ENCODE measurements at places on chromosomes 3 and 15. TPM values are rescaled to one million over a fixed set of nuclear protein-coding genes. Genes with fewer than 3 reads are reported as not detected.

NPHP3 gene
- 21.0 TPM for total RNA-seq

PIK3CB gene
- total RNA-seq: 54.2 TPM

KNL1 gene
- total RNA-seq: 4.9 TPM

SUCLG2 gene
- total RNA-seq: 34.4 TPM

C3orf20 gene
- total RNA-seq: not detected

MORC1 gene
- total RNA-seq: not detected

GOLGA6L10 gene
- total RNA-seq: 2.9 TPM

KLHL40 gene
- not detected for total RNA-seq

CSPG5 gene
- not detected for total RNA-seq

- no peak for DNase-seq
- H3K36me3 ChIP-seq: peaks cover 55% of the 10 kb centered on the region
- H3K4me3 ChIP-seq: no peak overlapping the region
- H3K27ac ChIP-seq: peak overlapping the region; percentile 14
- H3K27me3 ChIP-seq: no peaks in the 10 kb centered on the region
These were observed 33.7 kb downstream of the ANXA2 start for GRCh38 chr15:60363903-60364611.

- no peak for DNase-seq
- no peaks in the 10 kb centered on the region for H3K36me3 ChIP-seq
- peaks cover 15% of the 10 kb centered on the region for H3K27me3 ChIP-seq
- H3K4me1 ChIP-seq: peaks cover 36% of the 10 kb centered on the region
These were observed 999 bp downstream of the INSYN1 start for GRCh38 chr15:73751899-73752805.

DNA sequence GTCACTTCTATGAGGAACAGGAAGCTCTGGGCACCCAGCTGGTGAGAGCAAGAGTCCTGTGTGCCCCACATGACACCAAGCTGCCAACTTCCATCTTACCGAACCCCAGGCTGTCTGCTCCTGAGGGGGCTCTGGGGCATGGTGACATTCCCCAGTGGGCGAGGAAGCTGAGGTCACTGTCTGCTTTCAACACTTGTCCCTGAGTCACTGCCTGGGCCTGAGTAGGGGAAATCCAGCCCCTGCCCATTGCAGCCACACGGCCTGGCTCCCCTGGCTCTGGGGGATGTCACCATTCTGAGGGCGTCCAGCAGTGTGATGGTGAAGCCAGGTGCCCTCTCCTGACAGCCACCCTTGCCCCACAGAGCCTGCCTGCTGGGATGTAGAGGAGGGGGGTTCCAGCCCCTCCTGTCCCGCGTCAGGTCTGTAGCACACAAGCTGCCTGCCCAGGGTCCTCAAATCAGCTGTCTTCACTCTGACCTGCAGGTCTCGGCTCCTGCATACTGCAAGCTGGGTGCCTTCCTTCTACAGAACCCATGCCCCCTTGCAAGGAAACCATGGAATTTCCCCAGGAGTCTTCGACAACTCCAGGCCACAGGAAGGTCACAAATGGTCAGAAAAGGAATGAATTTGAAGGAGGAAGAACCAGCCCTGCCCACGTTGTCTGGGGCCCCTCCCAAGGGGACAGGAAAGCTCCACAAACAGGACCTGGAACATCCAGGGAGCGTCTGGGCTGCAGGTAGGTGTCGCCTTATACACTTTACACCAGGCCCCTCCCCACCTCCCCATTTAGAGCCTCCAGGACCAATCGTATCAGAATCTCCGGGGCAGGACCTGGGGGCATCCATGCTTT is 69.9 kb upstream of the GATM start:
- no peaks in the 10 kb centered on the region for H3K36me3 ChIP-seq
- H3K4me3 ChIP-seq: no peak overlapping the region

GRCh38 chr3:124634210-124635168 is 95.8 kb upstream of the UMPS start:
- H3K4me1 ChIP-seq: no peaks in the 10 kb centered on the region
- no peaks in the 10 kb centered on the region for H3K27me3 ChIP-seq
- H3K36me3 ChIP-seq: no peaks in the 10 kb centered on the region
- DNase-seq: no peak
- H3K4me3 ChIP-seq: no peak overlapping the region

DNA sequence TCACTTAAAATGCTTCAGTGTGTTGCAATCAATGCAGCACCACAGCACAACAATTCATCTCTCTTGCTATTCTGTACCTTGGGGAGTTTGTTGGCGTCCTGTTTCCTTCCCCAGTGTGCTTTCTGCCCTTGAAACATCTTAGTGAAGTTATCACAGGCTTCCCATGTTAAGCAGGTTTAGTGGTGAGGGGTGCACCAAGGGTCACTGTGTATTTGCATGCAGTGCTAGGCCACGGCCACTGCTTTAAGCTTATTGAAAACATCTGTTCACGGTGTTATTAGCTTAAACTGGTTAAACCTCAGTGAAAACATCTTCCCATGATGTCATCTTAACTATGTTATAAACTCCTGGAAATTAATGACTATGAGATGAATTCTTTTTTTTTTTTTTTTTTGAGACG is 217.3 kb upstream of the GOLIM4 start:
- no peak for DNase-seq
- H3K4me1 ChIP-seq: no peaks in the 10 kb centered on the region
- no peak overlapping the region for H3K27ac ChIP-seq

DNA sequence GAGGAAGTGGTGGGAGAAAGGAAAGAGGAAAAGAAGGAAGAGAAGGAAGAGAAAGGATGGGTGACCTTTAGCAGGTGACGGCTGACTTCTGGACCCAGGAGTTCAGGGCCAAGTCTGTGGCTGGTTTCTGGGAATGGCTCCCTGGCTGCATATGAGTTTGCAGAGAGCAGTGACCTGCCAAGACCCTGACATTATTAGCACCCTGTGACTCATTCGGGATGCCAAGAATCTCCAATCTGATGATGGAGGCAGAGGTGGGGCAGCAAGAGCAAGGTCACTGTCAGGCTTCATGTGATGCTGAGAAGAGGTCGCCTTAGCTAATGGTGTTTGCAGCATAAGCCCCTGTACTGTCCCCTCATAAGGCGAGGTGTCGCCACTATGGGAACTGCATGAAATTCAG is 42.6 kb downstream of the MYZAP start:
- H3K36me3 ChIP-seq: peaks cover 4% of the 10 kb centered on the region
- no peaks in the 10 kb centered on the region for H3K27me3 ChIP-seq
- H3K27ac ChIP-seq: no peak overlapping the region
- H3K4me1 ChIP-seq: peaks cover 6% of the 10 kb centered on the region
- no peak for DNase-seq
- no peak overlapping the region for H3K4me3 ChIP-seq

- DNase-seq: no peak
- no peaks in the 10 kb centered on the region for H3K27me3 ChIP-seq
- no peak overlapping the region for H3K4me3 ChIP-seq
- H3K4me1 ChIP-seq: peaks cover 5% of the 10 kb centered on the region
- no peak overlapping the region for H3K27ac ChIP-seq
These were observed 14.4 kb downstream of the EFCC1 start for GRCh38 chr3:129015388-129016105.

DNA sequence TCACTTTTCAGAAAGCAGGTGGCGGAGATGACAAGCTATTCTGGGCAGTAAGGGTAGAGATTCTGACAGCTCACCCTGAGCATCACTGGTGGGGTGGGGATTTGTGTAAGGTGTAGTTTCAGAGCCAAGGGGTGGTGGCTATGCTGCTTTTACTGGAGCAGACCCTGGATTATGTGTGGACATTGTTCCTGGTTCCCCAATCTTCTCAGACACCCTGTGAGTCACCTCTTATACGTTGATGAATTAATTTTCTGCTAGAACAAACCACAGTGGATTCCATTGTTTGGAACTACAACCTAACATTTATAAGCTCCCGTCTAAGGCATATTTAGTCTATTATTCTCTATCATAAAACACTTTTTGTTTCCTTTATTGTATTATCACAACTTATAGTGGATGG is 169.5 kb upstream of the COL8A1 start:
- no peak overlapping the region for H3K27ac ChIP-seq

GRCh38 chr3:172189213-172189612 is 149.8 kb downstream of the FNDC3B start:
- no peaks in the 10 kb centered on the region for H3K27me3 ChIP-seq
- H3K36me3 ChIP-seq: no peaks in the 10 kb centered on the region
- H3K4me3 ChIP-seq: no peak overlapping the region
- no peaks in the 10 kb centered on the region for H3K4me1 ChIP-seq
- no peak overlapping the region for H3K27ac ChIP-seq
- DNase-seq: no peak

DNA sequence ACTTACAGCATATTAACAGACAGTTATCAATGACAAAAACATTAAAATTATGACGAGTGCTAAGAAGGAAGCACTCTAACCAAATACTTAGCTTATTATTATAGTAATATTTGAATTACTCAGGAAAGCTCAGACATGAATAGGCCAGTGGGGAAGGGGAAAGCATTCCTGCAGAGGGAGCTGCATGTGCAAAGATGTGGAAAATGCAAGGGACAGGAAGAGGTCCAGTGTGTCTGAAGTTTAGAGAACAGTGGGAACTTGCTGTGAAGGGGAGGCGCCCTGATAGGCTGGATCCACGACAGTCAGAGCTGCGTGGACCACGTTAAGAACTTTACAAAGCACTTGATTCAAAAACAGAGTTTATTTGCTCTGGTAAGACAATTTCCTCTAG is 1.2 kb upstream of the SPICE1 start:
- H3K4me3 ChIP-seq: peak overlapping the region; percentile 88
- no peak overlapping the region for H3K27ac ChIP-seq
- DNase-seq: no peak

DNA sequence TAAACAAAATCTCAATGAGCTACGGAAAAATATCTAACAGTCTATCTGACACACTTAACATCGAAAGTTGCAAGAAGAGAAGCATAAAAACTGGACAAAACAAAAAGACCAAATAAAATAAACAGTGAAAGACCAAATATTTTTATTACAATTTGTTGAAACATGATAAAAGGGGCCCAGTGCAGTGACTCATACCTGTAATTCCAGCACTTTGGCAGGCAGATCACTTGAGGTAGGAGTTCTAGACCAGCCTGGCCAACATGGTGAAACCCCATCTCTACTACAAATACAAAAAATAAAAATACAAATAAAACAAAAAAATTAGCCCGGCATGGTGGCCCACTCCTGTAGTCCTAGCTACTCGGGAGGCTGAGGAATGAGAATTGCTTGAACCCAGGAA is 914.0 kb upstream of the ALCAM start:
- H3K27me3 ChIP-seq: no peaks in the 10 kb centered on the region
- no peak for DNase-seq
- no peak overlapping the region for H3K27ac ChIP-seq
- H3K4me3 ChIP-seq: no peak overlapping the region
- no peaks in the 10 kb centered on the region for H3K36me3 ChIP-seq

DNA sequence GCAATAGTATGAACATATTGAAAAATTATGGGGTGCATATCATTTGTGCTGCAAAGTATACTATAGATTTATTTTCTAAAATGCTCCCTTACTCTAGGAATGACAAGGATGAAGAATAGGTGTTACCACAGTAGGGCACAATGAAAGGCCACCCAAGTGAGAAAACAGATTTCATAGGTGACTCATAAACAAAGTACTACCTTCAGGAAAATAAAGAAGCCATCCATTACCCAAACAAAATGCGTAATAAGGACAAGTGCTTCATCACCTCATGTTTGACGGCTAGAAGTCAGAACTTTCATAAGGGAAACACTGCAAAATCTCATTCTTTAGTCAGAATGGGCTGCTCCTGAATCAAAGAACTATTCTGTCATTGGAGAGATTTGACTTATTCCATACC is 116.6 kb downstream of the MFSD1 start:
- no peak overlapping the region for H3K4me3 ChIP-seq
- DNase-seq: no peak
- H3K4me1 ChIP-seq: no peaks in the 10 kb centered on the region
- no peak overlapping the region for H3K27ac ChIP-seq
- H3K36me3 ChIP-seq: no peaks in the 10 kb centered on the region
- no peaks in the 10 kb centered on the region for H3K27me3 ChIP-seq

DNA sequence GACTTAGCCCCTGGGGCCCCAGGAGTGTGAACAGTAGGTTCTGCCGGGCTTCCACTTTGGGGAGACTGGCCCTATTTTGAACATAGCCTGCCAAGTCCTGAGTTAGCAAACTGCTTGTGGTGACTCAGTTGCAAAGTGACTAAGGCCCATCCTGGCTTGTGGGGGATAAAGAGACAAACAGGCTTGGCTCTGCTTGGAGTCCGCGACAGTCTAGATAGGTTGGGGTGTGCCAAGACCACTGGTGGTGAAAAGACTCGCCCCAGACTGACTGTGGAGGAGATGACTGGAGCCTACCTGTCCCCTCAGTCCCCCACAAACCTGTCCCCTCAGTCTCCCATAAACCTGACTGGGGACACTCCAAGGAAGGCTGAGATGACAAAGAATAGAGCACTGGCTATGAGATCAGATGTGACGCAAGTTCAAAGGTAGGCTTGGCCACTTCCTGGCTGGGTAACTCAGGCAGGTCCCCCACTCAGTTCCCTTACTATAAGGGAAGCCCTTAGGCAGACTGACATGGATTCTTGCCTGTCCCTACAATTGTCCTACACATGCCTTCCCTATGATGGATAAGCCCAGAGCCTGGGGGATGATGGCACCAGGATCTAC is 4.3 kb downstream of the DNASE1L3 start:
- H3K4me3 ChIP-seq: no peak overlapping the region
- H3K27me3 ChIP-seq: no peaks in the 10 kb centered on the region
- no peak for DNase-seq
- no peak overlapping the region for H3K27ac ChIP-seq
- H3K4me1 ChIP-seq: peaks cover 16% of the 10 kb centered on the region
- H3K36me3 ChIP-seq: no peaks in the 10 kb centered on the region

- H3K4me1 ChIP-seq: peaks cover 6% of the 10 kb centered on the region
- no peak for DNase-seq
- no peaks in the 10 kb centered on the region for H3K27me3 ChIP-seq
These were observed 54.7 kb upstream of the CNOT10 start for GRCh38 chr3:32630266-32630665.

DNA sequence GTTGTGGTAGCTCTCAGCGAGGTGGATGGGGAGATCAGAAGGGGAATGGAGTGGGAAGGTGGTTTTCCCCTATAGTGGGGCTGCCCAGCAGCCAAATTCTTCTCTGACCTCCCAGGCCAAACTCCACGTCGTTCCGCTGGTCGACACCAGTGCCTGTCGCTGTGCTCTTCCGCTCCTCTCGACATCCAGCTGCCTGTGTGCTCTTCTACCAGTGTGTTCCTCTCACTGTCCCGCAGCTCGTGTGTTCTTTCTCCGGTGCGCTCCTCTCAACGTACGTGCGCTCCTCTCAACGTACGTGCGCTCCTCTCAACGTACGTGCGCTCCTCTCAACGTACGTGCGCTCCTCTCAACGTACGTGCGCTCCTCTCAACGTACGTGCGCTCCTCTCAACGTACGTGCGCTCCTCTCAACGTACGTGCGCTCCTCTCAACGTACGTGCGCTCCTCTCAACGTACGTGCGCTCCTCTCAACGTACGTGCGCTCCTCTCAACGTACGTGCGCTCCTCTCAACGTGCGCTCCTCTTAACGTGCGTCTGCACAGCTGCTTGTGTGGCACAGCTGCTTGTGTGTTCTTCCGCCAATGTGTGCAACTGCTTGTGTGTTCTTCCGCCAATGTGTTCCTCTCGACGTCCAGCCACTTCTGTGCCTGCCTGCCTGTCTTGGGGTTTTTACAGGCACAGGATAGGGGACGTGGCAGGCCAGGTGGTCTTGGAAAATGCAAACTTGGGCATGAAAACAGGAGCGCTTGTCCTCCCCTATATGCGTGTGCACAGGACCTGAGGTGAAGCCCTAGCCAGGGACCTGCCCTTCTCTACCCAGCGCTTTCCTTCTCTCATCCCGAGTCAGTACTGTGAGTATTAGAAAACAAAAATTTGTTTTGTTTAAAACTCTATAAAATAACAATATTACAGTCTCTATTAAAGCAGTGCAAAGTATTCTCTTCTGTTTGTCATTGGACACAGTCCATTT is 991.1 kb downstream of the GBE1 start:
- H3K36me3 ChIP-seq: no peaks in the 10 kb centered on the region
- no peak overlapping the region for H3K4me3 ChIP-seq
- no peaks in the 10 kb centered on the region for H3K27me3 ChIP-seq
- H3K27ac ChIP-seq: no peak overlapping the region
- no peaks in the 10 kb centered on the region for H3K4me1 ChIP-seq

Data from suprapubic skin (tissue), 4 donors.